ENCODE measurements at places on chromosomes 2 and 18.

DNA sequence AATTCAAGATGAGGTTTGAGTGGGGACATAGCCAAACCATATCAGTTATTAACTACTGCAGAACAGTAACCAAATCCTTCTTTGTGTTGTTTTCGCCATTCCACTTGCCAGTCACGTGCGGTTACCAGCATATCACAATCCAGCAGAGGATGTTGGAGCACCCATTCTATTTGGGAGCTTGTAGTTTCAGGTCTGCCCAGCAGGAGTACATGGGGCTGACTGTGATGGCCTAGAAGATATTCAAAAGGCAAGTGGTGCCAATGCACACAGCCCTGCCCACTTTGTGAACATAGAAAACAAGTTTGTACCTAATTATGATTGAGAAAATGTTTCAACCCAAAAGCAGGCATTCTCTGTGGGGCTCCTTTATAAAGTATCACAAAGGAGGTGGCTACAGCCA, 57.0 kb downstream of the ZNF519 start:
- no peak for DNase-seq

GRCh38 chr2:232563580-232563979, 13.1 kb downstream of the EIF4E2 start:
- no peak for DNase-seq

- DNase-seq, result no peak
Observed at GRCh38 chr2:130381619-130382018, 25.8 kb downstream of the PTPN18 start.

DNA sequence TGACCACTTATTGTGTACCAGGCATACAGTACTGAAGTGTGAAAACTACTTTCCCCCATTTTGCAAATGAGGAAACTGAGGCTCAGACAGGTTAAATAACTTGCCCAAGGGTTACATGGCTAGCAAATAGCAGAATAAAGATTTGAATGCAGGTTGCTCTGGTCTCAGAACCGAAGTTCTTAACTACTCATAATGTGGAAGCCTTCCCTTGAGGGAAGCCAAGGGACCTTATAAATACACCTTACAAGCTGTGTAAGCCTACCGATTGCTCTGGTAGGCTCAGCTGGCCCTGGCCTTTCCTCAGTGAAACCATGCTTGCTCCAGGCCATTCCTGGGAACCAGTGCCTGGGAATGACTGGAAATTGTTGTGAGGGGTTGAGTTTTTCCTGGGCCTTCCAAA, 114.6 kb upstream of the CDCA7 start:
- DNase-seq, result no peak

DNA sequence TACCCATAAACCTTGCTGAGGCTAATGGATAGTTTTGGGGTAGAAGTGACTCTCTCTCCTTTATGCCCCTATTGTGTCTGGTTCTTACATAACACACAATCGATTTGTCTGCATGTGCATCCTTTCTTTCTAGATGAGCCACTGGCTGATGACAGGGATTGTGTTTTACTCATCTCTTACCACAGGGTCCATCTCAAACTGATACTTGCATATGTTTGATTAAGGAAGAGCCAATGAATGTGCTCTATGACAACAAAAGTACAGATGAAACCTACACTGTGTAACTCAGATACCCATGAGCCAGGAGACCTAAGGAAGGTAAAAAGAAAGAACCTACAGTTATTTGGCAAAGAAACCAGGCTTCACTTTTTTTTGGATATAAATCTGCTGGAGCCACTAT, 13.2 kb upstream of the BZW1 start:
- no peak for DNase-seq

GRCh38 chr18:70455731-70456130, 166.9 kb downstream of the SOCS6 start:
- DNase-seq, result no peak

GRCh38 chr2:219109471-219109870, 48.8 kb upstream of the IHH start:
- DNase-seq, result no peak

- DNase-seq, result no peak
Observed at GRCh38 chr2:240578110-240578450, 8.5 kb upstream of the CAPN10 start.

DNA sequence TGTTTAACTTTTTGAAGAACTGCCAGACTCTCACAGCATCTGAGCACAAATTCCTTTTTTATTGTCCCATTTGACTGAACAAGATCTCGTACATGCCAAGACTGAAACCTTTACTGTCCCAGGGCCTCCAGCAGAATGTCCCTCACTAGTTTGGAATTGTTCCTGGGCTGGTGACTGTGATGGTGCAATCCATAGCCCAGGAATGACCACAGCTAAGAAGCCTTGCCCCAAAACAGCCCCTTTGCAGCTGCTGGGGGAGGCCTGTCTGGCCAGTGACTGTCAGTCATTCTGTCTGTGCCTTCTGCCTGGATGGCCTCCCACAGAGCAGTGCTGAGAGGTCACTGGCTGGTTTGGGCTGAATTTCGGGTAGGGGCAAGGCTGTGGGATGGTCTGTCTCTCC, 184.5 kb upstream of the MSH6 start:
- DNase-seq, result no peak

DNA sequence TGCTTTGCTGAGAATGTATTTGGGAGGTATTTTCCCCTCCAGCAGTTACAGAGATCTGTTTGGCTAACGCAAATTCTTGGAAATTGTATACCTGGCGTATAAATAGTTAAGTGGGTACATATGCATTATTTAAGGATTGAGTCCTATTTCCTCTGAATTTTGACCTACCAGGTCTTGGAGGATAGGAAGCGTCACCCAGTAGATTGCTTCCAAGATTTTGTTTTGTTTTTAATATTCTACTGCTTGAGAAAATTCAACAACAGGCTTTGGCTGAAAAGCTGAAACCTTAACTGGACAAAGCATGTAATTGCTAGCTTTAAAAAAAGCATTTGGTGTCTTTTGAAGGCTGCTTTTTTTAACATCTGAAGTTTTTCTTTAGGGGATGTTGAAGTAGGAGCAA, 150.1 kb downstream of the WDSUB1 start:
- DNase-seq, result no peak

GRCh38 chr2:191003405-191004309, 10.3 kb downstream of the STAT1 start:
- no peak for DNase-seq

- DNase-seq, result no peak
Observed at GRCh38 chr2:71934595-71935261, 212.9 kb downstream of the CYP26B1 start.

GRCh38 chr18:66571845-66572244, 32.0 kb downstream of the CDH19 start:
- DNase-seq, result no peak

- no peak for DNase-seq
Observed at GRCh38 chr2:239809391-239809790, 215.8 kb downstream of the NDUFA10 start.
